ENCODE measurements at places on chromosomes 13 and 19.
A peak's percentile ranks its signal among the peaks of the same experiment; 100 is the strongest.

GRCh38 chr13:98584668-98585397, 7.9 kb upstream of the STK24 start:
- DNase-seq, result no peak

- DNase-seq, result peak; percentile 69
These were observed 8.9 kb upstream of the CCDC9 start for GRCh38 chr19:47247308-47247990.

DNA sequence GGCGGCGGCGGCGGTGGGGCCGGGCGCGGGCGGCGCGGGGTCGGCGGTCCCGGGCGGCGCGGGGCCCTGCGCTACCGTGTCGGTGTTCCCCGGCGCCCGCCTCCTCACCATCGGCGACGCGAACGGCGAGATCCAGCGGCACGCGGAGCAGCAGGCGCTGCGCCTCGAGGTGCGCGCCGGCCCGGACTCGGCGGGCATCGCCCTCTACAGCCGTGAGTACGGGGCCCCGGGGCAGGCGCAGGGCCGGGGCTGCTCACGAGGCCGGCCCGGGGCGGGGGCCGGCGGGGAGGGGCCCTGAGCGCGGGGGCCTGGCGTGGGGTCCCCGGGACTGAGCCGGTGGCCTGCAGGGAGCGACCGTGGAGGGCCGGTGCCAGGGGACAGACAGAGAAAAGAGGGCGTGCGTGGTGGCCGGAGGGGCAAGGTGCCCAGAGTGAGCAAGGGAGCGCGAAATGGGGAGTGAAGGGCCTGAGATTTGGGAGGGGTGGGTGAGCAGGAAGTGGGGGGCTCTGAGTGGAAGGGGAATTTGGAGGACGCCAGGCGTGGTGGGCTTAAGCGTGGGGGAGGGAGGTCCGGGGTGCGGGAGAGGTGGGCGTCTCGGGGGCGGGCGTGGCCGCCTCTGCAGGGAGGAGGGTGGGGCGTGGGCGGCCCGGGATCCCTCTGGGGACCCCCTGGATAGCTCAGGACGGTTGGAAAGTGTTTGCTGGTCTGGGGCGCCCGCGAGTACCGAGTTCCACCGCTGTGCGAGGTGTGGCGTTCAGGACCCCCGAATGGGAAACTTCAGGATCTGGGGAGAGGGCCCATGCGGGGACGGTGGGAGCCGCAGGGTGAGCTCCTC, 575 bp downstream of the CARM1 start:
- DNase-seq, result no peak

- no peak for DNase-seq
These were observed 1.8 kb upstream of the SLC27A1 start for GRCh38 chr19:17468302-17469091.

DNA sequence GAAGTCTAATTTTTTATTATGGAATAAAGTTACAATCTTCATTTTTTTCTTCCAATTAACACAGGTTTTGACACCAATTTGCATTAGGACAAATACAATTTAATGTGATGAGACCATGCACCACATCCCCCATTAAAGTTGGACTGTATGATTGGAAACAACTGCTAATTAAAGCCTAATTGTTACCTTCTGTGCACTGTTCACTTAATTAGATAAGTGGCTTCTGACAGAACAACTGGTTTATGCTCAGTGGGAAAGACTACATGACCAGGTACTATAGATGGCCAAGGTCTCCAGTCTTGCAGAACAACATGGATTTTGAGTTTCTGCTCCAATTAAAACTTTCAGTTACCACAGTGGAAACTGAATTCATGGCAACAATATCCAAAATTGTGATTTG, 198.1 kb downstream of the FGF14 start:
- no peak for DNase-seq

GRCh38 chr13:59677966-59678814, 485.5 kb downstream of the DIAPH3 start:
- DNase-seq, result no peak

GRCh38 chr19:44819246-44819832, 10.4 kb downstream of the BCAM start:
- no peak for DNase-seq

- DNase-seq, result no peak
These were observed 63.9 kb upstream of the ARHGEF7 start for GRCh38 chr13:111051041-111051725.

DNA sequence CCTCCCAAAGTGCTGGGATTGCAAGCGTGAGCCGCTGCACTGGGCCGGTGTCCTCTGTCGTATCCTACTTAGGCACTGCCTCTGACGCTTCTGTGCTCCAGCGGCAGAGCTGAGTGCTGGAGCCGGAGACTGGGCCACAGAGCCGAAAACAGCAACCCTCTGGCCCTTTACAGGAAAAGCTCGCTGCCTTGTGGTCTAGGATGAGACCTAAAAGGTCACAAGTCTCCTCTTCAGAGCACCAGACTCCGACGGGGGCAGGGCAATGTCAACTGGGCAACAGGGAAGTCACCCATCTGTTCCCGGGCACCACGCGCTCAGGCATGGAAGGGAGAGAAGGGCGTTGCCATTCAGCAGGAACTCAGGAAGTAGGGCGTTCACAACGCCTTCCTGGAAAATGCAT, 91.7 kb downstream of the GADD45B start:
- DNase-seq, result no peak

DNA sequence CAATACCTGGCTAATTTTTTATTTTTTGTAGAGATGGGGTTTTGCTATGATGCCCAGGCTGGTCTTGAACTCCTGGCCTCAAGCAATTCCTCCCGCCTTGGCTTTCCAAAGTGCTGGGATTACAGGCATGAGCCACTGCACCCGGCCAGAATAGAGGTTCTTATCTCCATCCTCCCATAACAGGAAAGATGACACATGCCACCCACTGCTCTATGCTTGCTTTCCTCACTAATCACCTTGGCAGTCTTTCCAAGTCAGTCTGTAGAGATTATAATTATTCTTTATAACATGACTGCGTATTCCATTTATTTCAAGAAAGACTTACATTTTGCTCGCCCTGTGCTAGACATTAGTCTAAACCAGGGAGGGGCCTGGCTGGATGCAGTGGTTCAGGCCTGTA, 6.7 kb downstream of the VAV1 start:
- no peak for DNase-seq

GRCh38 chr13:36445278-36445677, 13.0 kb downstream of the CCNA1 start:
- no peak for DNase-seq

DNA sequence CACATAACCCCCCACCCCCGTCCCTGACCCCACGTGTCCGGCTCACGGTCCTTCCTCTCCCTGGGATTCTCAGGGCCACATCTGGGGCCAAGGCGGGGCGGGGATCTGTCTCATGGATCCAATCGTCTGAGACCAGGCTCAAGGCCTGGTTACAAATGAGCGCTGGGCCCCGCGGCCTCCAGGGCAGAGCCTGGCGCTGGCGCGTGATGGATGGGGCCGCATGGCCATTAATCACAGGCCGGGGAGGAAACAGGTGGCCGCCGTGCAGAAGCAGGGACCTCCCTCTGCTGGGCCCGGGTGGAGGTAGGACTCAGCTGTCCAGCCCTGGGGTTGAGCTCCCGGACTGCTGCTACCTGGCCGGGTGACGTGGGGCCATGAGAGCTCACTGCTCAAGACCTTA, 5.8 kb upstream of the TLE5 start:
- no peak for DNase-seq

GRCh38 chr19:50639121-50640112, at the start of gene SYT3:
Gene SYT3 (minus strand): TSS chr19:50639881. CDS start chr19:50637411, 2,470 bp downstream.
- DNase-seq, result peak; percentile 47

DNA sequence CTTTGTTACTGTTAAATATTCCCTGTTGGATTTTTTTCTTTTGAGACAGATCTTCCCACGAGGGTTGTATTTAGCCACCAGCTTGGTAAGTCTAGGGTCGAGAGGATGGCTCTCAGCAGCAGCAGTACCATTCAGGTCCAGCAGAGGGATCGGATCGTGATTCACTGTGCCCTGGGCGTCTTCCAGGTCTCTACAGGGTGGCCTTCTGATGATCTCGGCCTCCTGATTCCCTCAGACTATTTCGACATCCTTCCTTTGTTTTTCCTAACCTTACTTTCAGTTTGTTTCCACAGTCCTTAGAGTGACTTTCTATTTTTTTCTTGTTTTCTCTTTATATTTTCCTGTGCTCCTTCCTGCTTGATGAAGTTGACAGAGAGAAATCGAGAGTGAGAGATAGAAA, 1436.9 kb downstream of the UQCRFS1 start:
- DNase-seq, result no peak

- DNase-seq, result no peak
These were observed 20.7 kb downstream of the PHF11 start for GRCh38 chr13:49516467-49516866.

All from CD4-positive, alpha-beta T cell treated with Interleukin-15 for 1 hour (primary cell).